ENCODE measurements at places on chromosomes 2 and 18.

DNA sequence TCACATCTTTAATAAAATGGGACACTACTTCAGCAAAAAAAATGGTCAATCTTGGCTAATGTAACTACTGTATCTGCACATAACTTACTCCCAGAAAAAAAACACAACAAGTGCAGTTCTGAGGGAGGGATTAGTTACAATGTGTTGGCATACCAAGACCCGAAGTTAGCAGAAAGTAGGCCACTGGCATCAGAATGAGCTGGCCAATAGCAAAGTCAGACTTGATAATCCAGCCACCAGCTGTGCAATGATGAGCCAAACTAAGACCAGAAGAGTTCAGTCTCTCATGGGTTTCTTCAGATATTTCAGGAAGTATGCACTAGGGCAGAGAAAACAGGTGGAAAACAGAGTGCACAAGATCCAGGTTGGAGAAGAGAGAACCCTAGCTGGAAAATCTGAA is 65.3 kb downstream of the OLA1 start:
- DNase-seq = no peak

DNA sequence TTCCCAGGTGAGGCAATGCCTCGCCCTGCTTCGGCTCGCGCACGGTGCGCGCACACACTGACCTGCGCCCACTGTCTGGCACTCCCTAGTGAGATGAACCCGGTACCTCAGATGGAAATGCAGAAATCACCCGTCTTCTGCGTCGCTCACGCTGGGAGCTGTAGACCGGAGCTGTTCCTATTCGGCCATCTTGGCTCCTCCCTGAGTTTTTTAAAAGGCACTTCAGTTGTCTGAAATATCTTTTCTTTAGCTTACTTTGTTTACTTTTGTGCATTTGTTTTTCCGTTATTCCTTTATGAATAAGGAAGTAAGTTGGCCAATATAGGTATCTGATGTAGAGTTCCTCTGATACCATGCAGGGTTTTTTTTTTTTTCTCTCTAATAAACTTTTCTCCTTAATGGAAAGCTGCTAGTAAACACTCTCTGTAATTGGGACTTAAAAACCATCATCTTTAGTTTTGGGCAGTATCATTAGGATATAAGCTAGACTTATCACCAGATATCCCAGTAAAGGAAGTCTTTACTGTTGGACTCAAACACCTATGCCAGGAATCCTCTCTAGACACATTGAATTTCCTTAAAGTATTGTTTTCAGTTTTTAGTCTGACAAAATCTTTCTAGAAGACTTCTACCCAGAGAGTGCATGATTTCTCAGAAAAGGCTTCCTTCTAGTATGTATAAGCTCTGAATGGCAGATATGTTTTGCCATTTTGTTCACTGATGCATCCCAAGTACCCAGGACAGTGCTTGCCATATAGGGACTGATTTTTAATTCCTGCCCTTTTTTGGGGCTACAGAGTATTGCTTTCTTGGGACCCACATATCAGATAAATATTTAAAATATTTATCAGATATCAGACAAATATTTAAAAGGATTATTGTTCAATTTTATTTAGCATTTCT is 35.8 kb upstream of the DYSF start:
- no peak for DNase-seq

GRCh38 chr2:214740867-214741395 is 68.6 kb downstream of the BARD1 start:
- no peak for DNase-seq

GRCh38 chr18:79389689-79390088 is 6.0 kb upstream of the NFATC1 start:
- DNase-seq = no peak

GRCh38 chr2:42567364-42567763 is 1.1 kb upstream of the MTA3 start:
- DNase-seq = no peak

DNA sequence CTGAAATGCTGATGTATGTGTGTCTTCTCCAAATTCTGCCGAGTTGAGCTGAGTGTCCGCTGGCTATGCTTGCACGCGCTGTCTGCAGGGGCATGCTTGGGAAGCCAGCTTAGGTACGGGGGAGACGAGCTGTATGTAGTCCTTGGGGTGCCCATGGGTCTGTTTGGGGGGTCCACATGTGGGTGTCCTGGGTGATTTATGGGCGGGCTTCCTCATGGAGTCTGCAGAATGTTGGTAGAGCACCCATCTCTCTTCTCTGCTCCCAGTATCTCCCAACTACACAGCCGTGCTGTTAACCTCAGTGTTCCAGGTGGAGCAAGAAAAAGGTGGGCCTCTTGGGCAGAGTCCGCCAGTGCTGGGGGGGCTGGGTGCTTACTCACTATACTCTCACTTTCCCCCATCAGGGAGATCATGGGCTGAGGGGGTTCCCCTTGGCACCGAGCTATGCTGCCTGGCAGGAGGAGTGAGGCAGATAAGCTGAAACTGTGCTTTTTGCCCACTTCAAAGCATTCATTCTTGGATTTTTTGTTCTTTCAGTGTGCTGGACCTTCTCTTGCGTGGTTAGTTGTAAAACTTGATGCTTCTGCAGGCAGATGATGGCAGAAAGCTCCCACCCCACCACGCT is 128.2 kb upstream of the ALKAL2 start:
- DNase-seq = no peak

GRCh38 chr2:102768892-102769291 is 7.1 kb downstream of the TMEM182 start:
- no peak for DNase-seq

DNA sequence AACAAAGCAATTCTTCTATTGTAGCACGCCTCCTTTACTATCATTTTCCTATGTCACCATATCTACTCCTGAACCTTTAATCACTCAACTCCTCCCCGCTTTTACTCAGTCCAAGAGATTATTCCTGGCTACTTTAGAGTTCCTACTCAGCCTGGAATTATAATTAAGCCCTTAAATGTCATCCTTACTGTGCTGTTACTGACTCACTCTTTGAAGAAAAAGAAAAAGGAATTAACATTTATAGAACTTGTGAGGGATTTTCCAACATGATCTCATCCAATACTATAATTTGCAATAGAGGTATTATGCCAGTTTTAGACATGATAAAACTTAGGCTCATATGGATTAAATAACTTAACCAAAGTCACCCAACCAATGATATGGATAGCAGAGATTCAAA is 61.7 kb downstream of the CCDC88A start:
- no peak for DNase-seq

DNA sequence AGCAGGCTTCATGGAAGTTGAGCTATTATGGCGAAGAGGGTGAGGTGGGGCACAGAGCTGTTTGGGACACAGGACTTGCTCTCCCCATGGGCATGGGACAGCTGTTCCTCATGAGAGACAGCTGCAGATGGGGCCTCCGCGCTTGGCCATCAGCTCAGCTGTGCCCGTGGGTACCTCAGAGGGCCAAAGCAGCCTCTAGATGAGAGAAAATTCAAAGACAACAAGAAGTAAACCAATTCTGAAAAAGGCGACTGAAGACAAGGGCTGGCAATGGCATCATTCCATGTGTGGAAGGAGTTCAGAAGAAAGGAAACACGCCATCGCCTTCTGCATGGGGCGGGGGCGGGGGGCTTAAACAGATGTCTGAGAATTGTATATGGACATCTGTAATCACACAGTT is 136.2 kb downstream of the BCL2 start:
- DNase-seq = no peak

DNA sequence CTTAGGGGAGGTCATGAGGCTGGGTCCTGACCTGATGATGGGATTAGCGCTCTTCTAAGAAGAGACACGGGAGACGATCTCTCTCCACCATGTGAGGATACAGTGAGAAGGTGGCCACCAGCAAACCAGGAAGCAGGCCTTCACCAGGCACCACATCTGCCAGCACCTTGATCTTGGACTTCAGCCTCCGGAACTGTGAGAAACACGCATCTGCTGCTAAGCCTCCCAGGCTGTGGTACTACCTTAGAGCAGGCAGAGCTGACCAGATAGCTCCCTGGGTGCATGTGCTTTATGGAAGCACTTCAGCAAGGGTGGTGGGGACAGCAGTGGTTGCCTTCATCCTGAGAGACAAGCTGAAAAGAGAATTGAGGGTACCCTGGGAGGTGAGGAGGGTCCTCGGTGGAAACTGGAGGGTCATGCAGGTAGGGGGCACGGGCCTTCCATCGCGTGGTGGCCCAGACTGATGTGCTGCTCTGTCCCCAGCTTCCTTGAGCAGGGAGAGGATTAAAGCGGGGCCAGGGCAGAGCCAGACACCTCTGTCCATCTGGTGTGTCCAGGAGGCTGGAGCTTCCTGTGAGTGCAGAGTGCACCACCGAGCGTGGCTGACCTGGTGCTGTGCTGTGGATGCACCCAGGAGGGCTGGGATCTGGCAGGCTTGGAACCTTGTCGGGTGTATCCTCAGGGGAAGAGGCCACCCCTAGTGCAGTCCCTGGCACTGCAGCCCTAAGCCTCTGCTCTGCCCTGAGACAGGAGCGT is 42.9 kb upstream of the HS6ST1 start:
- DNase-seq = no peak

- no peak for DNase-seq
These were observed 69.8 kb upstream of the TANK start for GRCh38 chr2:161090411-161090810.

DNA sequence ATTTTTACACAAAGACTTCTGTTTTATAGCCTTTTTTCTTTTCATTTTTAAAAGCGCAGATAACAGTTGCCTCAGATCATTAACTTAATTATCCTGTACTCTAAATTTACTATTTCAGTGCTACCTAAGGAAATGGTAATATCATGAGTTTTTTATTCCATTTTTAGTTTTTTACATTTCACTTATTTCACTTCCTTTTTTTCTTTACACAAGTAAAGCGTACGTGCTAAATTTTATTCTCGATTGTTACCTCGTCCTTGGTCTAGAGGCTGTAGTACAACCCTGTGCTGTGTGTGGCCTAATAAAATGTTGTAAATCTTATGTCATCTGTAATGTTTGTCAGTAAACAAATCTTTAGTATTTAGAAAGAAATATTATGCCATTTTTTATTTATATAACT is 49.2 kb downstream of the CRIM1 start:
- no peak for DNase-seq

DNA sequence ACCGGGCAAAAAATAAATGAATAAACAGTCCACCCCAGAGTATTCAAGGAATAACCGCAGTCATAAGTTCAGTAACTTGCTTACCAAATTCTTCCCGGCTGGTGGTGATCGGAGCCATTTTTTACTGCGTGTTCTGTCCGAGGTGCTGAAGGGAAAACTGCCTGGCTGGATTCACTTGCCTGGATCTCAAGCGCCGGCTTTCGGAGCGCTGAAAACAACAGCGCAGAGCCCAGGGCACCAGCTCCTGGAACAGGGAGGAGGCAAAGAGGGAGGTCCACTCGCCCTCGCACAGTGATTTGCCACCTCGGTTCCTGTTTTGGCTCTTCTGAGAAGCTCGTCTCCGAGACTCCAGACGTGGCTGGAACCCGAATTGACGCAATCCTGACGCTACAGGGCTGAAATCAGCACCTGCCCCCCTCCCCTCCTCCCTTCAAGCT is at the start of gene SYT4:
TSS of gene SYT4 (minus strand) at position 327 of the 437 bp plus-strand sequence. CDS start at position 118, 209 bp downstream.
- no peak for DNase-seq

GRCh38 chr18:48815581-48816324 is 135.0 kb downstream of the SMAD7 start:
- no peak for DNase-seq

GRCh38 chr18:3867236-3867635 is 417.3 kb downstream of the TGIF1 start:
- no peak for DNase-seq

- DNase-seq = no peak
These were observed 74.9 kb upstream of the FZD5 start for GRCh38 chr2:207844648-207845047.

GRCh38 chr2:172705352-172705751 is 30.3 kb upstream of the RAPGEF4 start:
- no peak for DNase-seq

DNA sequence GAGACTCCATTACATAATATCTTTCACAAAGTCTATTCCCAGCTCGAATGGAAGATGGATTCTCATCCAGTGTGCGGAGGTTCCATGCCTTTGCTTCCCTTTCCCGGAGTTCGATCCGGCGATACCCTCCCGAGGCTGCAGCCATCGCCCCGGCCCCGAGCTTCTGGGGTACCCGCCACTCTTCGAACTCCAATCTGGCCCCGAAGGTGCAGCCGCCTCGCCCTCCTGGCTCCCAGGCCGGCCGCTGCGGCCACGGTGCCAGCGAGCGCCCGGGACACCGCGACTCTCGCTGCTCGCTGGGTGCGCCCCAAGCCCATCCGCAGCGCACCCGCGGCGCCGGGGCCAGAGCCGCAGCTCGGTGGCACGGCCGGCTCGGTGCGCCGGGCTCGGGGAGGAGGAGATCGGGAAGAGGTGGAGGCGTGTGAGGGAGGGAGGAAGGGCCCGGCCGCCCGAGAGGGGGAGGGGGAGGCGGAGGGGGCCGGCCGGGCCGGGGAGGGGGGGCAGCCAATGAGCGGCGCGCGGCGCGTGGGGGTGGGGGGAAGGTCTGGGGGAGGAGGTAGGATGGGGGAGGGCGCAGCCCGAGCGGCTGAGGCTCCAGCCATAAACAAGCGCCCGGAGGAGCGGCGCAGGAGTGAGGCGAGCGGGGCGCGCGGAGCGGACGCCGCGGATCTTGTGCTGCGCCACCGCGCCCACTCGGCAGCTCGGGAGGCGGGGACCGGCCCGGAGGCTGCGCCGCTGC is at the start of gene CRIM1:
TSS of gene CRIM1 (plus strand) at position 628 of the 739 bp plus-strand sequence. CDS start 515 bp downstream, outside the sequence.
- peak; percentile 70 for DNase-seq

- no peak for DNase-seq
These were observed 109.7 kb downstream of the CTNNA2 start for GRCh38 chr2:79622508-79622907.

- DNase-seq = peak; percentile 48
These were observed 29.5 kb upstream of the BZW1 start for GRCh38 chr2:200782251-200782650.

DNA sequence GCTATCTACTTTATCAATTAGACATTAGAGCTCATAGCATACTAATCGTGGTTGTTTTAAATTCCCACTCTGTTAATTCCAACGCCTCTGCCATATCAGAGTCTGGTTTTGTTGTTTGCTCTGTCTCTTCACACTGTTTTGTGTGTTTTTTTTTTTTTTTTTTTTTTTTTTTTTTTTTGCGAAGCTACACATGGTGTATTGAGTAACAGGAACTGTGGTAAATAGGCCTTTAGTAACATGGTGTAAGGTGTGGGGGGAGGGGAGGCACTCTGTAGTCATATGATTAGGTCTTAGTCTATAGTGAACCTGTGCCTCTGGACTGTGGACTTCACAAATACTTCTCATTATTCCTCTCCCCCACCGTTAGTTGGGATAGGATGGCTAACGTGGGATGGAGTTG is 370.7 kb upstream of the RAB12 start:
- no peak for DNase-seq

GRCh38 chr2:148622366-148622765 is 22.2 kb upstream of the EPC2 start:
- DNase-seq = no peak

- DNase-seq = no peak
These were observed 5.0 kb downstream of the CAB39 start for GRCh38 chr2:230717600-230717999.

GRCh38 chr2:218360453-218360852 is 3.8 kb downstream of the CATIP start:
- no peak for DNase-seq

DNA sequence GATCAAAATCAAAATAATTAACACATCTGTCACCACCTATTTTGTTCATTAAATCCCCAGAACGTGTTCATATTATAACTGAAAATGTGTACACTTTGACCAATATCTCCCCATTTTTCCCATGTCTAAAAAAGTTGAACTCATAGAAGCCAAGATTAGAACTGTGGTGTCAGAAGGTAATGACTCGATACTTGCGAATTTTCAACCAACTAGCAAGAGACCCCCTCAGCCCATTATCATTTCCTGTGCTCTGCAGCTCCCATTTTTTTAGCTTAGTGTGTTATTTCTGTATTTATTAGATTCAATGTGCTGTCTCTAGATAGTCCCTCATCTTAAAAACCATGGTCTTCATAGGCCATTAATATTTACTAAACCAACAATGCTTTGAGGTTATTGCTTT is 248.7 kb upstream of the PIK3C3 start:
- no peak for DNase-seq
